ENCODE measurements at places on chromosomes 3 and 15. TPM values are rescaled to one million over a fixed set of nuclear protein-coding genes. Genes with fewer than 3 reads are reported as not detected.

Gene CCDC80
- 57.5 TPM for total RNA-seq

Gene TMOD2
- 9.3 TPM for total RNA-seq

Gene EFCC1
- 3.7 TPM for total RNA-seq

Gene CDHR4
- 0.54 TPM for total RNA-seq

Gene GPR87
- total RNA-seq = 0.72 TPM

GRCh38 chr3:128879991-128880390 is 571 bp downstream of the ACAD9 start:
- no peaks in the 10 kb centered on the region for H3K4me1 ChIP-seq
- no peak for DNase-seq
- H3K4me3 ChIP-seq = peak overlapping the region; percentile 96
- no peaks in the 10 kb centered on the region for H3K36me3 ChIP-seq

GRCh38 chr3:50385754-50386153 is 26.4 kb upstream of the TMEM115 start:
- H3K36me3 ChIP-seq = no peaks in the 10 kb centered on the region
- no peak for DNase-seq
- no peak overlapping the region for H3K4me3 ChIP-seq
- no peaks in the 10 kb centered on the region for H3K27me3 ChIP-seq
- H3K4me1 ChIP-seq = peaks cover 6% of the 10 kb centered on the region

- no peak overlapping the region for H3K4me3 ChIP-seq
- H3K27ac ChIP-seq = no peak overlapping the region
- no peaks in the 10 kb centered on the region for H3K27me3 ChIP-seq
- no peaks in the 10 kb centered on the region for H3K4me1 ChIP-seq
- no peaks in the 10 kb centered on the region for H3K36me3 ChIP-seq
Observed at GRCh38 chr3:192281207-192281880, 446.0 kb downstream of the FGF12 start.

- no peak overlapping the region for H3K27ac ChIP-seq
- H3K36me3 ChIP-seq = no peaks in the 10 kb centered on the region
- no peaks in the 10 kb centered on the region for H3K4me1 ChIP-seq
- DNase-seq = no peak
- H3K27me3 ChIP-seq = no peaks in the 10 kb centered on the region
Observed at GRCh38 chr3:154973851-154974250, 106.3 kb upstream of the MME start.

- H3K36me3 ChIP-seq = no peaks in the 10 kb centered on the region
- no peak overlapping the region for H3K4me3 ChIP-seq
- no peaks in the 10 kb centered on the region for H3K4me1 ChIP-seq
- H3K27ac ChIP-seq = no peak overlapping the region
- no peaks in the 10 kb centered on the region for H3K27me3 ChIP-seq
Observed at GRCh38 chr3:114841515-114841914, 305.6 kb downstream of the ZBTB20 start.

GRCh38 chr15:92077353-92078085 is 224.0 kb downstream of the SLCO3A1 start:
- no peaks in the 10 kb centered on the region for H3K27me3 ChIP-seq
- H3K27ac ChIP-seq = no peak overlapping the region
- H3K4me1 ChIP-seq = no peaks in the 10 kb centered on the region
- peak; percentile 81 for DNase-seq
- no peak overlapping the region for H3K4me3 ChIP-seq
- H3K36me3 ChIP-seq = no peaks in the 10 kb centered on the region

- H3K27me3 ChIP-seq = no peaks in the 10 kb centered on the region
- no peak overlapping the region for H3K27ac ChIP-seq
- no peaks in the 10 kb centered on the region for H3K36me3 ChIP-seq
- H3K4me3 ChIP-seq = no peak overlapping the region
Observed at GRCh38 chr15:77201665-77202064, 130.8 kb upstream of the TSPAN3 start.

DNA sequence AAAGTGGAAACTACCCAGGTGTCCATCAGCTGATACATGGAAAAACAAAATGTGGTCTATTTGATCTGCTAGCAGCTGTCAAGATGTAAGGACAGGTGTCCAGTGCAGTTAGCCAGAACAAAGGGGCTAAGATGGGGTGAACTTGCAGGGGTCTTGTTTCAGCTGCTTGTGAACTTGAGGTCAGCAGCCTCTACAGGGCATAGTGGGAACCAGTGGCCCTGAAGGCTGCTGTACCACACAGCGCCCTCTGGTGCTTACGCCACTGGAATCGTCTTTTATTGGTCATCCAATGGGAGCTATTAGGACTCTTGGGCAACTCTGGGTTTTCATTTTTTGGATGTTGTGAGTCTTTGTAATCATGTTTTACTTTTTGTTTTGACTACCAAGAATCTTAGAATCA is 62.2 kb upstream of the CTSH start:
- no peak overlapping the region for H3K27ac ChIP-seq
- H3K36me3 ChIP-seq = no peaks in the 10 kb centered on the region
- DNase-seq = peak; percentile 53
- no peak overlapping the region for H3K4me3 ChIP-seq

DNA sequence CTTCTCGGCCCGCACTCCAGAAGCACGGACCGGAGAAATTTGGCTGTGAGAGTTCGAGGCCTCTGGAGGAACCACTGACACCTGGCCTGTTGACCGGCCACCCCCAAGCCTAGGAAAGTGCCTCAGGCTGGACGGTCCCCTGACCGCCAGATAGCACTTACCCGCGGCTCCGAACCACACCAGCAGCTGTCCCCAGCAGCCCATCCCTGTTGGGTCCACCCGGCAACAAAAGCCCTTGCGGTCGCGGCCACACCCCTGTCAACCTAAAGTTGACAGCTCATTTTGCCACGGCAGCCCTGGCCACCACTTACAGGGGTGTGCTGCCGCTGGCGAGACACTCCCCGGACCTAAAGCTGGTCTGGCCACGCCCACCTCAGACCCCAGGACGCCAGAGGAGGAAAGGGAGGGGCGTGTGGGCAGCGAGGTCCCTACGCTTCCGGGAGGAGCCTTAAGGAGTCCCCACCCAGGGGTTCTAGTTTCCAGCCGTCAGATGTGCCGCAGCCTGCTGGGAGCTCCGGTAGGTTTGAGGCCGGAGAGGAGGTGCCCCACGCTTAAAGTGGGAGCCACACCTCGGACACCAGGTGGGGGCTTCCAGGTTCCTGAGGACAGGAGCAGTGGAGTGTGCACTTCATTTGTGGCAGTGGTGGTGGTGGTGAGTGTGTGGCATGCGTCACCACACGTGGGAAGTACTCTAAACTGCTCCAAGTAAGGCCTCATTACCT is at the start of gene LTK:
LTK (minus strand) TSS at position 322 of the 722 bp plus-strand sequence; CDS start at position 204, 118 bp downstream.
- H3K36me3 ChIP-seq = no peaks in the 10 kb centered on the region
- no peaks in the 10 kb centered on the region for H3K4me1 ChIP-seq
- H3K27ac ChIP-seq = no peak within 1 kb of the TSS
- DNase-seq = peak; percentile 83
- H3K4me3 ChIP-seq = peak within 1 kb of the TSS; percentile 3
- H3K27me3 ChIP-seq = peaks cover 16% of the 10 kb centered on the region

GRCh38 chr3:172129850-172130716 is 90.7 kb downstream of the FNDC3B start:
- no peak overlapping the region for H3K4me3 ChIP-seq
- DNase-seq = peak; percentile 32
- no peaks in the 10 kb centered on the region for H3K27me3 ChIP-seq
- no peaks in the 10 kb centered on the region for H3K36me3 ChIP-seq
- H3K27ac ChIP-seq = peak overlapping the region; percentile 27
